ENCODE measurements at places on chromosomes 3 and 15. TPM values are rescaled to one million over a fixed set of nuclear protein-coding genes. Genes with fewer than 3 reads are reported as not detected.

The ANKRD63 gene
- polyA plus RNA-seq = 0.32 TPM

- no peak for DNase-seq
Observed at GRCh38 chr3:25430287-25430934, 2.3 kb downstream of the RARB start.

The ZNF80 gene
- polyA plus RNA-seq = not detected

The CPLX3 gene
- polyA plus RNA-seq = not detected

GRCh38 chr3:141646760-141647561, 91.1 kb upstream of the RNF7 start:
- DNase-seq = no peak

Data from forelimb muscle (tissue), 1 donor.